Upper lobe of right lung (tissue), 1 donor: ENCODE measurements at places on chromosomes 1 and 21. TPM values are rescaled to one million over a fixed set of nuclear protein-coding genes. Genes with fewer than 3 reads are reported as not detected.

RAB42 gene
- 5.5 TPM for total RNA-seq

ATPAF1 gene
- 32.2 TPM for total RNA-seq

TFAP2E gene
- total RNA-seq, result 1.9 TPM

MAST2 gene
- total RNA-seq, result 22.0 TPM

CCDC181 gene
- 0.32 TPM for total RNA-seq

RNF186 gene
- not detected for total RNA-seq

EPHA2 gene
- total RNA-seq, result 44.8 TPM

PROX1 gene
- total RNA-seq, result 14.1 TPM

FCRL1 gene
- 1.4 TPM for total RNA-seq

SLC1A7 gene
- total RNA-seq, result 0.26 TPM

PFKFB2 gene
- 49.9 TPM for total RNA-seq

LDLRAD1 gene
- 0.41 TPM for total RNA-seq

EPS15 gene
- 88.5 TPM for total RNA-seq

HJV gene
- not detected for total RNA-seq

AGBL4 gene
- not detected for total RNA-seq

LMX1A gene
- not detected for total RNA-seq

KIF21B gene
- 5.7 TPM for total RNA-seq

SH2D1B gene
- 1.9 TPM for total RNA-seq

UBL4B gene
- not detected for total RNA-seq

STYXL2 gene
- 0.17 TPM for total RNA-seq

LPAR3 gene
- total RNA-seq, result 3.6 TPM
